ENCODE measurements at places on chromosomes 6 and 20. TPM values are rescaled to one million over a fixed set of nuclear protein-coding genes. Genes with fewer than 3 reads are reported as not detected.

GRCh38 chr20:37331060-37331857 lies 14.7 kb upstream of the SRC start:
- H3K27me3 ChIP-seq, result no peaks in the 10 kb centered on the region
- H3K27ac ChIP-seq, result no peak overlapping the region
- H3K4me1 ChIP-seq, result peaks cover 22% of the 10 kb centered on the region

Gene DPPA5
- total RNA-seq, result not detected

DNA sequence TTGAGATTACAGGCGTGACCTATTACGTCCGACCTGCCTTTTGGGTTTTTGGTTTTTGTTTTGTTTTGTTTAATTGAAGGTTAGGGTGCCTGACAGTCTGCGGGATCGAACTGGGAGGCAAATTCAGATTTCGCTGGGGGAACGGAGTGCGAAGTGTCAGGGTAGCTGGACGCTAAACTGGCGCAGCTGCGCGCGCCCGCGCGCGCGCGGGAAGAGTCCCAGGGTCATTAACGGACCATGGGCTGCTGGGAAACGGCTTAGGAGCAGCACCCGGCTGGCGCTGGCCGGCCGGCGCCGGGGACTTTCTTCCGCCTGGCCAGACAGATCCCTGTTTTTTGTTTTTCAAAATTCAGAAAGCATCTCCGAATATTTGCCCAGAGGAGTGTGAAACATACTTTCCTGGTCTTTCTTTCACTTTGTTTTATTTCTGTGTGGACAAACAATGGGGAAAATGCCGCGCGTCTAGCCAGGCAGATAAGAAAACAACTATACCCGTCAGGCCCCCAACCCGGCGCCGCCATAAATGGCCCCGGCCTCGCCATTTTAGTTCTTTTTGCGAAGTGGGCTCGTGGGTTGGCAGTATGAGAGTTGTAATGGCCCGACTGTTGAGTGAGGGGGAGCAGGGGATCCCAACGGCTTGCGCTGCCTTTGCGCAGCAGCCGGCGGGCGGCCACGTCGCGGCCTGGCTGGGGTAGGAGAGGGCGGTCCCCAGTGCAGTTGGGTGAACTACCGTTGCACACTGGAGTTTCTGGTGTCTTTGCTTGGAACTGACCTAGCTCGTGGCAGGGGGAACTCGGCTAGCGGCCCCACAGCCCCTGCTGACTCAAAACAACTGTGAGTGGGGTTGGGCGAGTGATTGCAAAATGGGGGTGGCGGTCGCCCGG lies 7.1 kb downstream of the HSPA1B start:
- peaks cover 48% of the 10 kb centered on the region for H3K4me1 ChIP-seq
- peak overlapping the region; percentile 98 for H3K4me3 ChIP-seq
- peaks cover 37% of the 10 kb centered on the region for H3K36me3 ChIP-seq
- peak; percentile 86 for DNase-seq
- H3K27me3 ChIP-seq, result no peaks in the 10 kb centered on the region

Gene PNPLA1
- total RNA-seq, result not detected

DNA sequence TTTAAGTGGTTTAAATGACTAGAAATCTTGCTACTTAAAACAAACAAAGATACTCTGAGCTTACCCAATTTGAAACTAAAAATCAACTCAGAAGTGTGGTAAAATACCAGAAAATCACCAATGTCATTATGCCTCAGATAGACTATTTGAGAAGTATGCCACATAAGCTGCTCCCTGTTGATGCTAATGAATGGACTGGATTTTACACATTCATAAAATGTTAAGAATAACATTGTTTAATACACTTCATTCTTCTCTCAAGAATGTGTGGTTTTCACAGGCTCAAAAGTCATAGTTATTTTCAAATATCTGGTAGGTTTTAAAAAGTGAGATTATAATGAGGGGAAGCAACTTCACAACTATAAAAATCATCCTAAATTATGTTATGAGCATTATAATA lies 170.6 kb downstream of the TASP1 start:
- no peak overlapping the region for H3K27ac ChIP-seq
- no peak for DNase-seq
- H3K27me3 ChIP-seq, result no peaks in the 10 kb centered on the region
- peaks cover 11% of the 10 kb centered on the region for H3K36me3 ChIP-seq
- H3K4me1 ChIP-seq, result no peaks in the 10 kb centered on the region

DNA sequence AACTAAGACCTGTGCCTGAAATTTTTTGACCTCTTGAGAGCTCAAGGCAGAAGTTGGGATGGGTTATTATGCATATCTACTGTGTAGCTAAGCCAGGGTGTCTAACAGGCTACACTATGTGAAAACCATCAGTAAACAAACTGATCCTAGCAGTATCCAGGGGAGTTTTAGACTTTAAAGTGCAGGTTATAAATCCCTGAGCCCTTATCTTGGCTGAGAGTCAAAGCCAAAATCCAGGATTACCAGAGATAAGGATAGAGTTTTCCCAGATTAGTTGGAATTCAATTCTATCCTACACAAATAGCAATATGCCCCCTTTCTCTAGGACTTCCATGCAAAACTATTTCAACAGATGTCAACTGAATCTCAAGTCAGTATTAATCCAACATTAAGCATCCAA lies 1229.7 kb downstream of the GRIK2 start:
- DNase-seq, result no peak
- H3K27me3 ChIP-seq, result no peaks in the 10 kb centered on the region
- H3K27ac ChIP-seq, result no peak overlapping the region

GRCh38 chr6:13924146-13924948 lies 405 bp upstream of the RNF182 start:
- peaks cover 16% of the 10 kb centered on the region for H3K4me1 ChIP-seq
- peak; percentile 76 for DNase-seq
- peak overlapping the region; percentile 94 for H3K4me3 ChIP-seq

DNA sequence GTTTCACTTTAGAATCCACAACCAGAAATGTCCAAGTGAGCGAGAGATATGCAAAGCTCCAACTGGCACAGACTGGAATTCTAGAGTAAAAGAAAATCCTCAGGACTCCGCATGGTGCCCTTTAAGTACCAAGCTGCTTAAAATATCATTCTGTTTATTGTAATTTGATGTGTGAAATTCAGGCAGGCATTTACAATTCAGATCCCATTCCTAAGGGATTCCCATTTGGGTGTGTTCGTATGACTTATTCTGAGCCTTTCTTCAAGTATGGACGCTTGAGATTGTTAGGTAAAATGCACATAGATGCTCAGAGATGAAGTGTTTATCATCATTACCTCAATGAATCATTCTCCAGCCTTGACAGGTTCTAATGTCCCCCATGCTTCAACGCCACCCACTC lies 99.3 kb upstream of the EEF1E1 start:
- H3K36me3 ChIP-seq, result no peaks in the 10 kb centered on the region
- no peaks in the 10 kb centered on the region for H3K27me3 ChIP-seq
- H3K4me1 ChIP-seq, result no peaks in the 10 kb centered on the region

DNA sequence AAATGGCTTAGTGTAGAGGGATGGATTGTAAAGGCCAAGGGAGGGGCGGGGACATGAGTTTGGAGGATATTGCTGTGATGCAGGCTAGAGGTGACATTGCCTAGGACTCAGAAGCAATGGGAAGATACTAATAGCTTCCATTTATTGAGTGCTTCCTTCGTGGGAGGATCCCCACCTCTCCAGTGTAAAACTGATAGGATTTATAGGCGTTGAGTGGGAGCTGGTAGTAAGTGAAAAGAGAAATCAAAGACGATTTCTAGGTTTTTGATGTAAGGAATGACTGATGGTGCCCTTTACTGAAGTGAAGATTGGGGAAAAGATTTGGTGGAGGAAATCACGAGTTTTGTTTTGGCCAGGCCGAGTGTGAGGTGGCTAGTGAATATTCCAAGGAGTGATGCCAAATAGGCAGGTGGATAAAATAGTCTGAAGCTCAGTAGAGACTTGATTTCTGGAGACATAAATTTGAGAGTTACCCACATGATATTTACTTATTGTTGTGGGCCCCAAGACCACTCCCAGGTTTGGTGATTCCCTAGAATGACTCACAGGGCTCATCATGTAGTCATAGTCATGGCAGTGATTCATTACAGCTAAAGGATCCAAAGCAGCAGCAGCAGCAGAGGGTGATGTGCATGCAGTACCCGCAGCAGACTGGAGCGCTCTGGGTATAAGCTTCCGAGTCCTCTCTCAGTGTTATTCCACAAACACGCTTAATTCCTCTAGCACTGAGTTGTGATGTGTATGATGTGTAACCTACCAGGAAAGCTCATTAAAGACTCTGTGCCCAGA lies 10.2 kb downstream of the RPRD1B start:
- H3K36me3 ChIP-seq, result peaks cover 35% of the 10 kb centered on the region
- H3K4me3 ChIP-seq, result no peak overlapping the region
- H3K27ac ChIP-seq, result peak overlapping the region; percentile 7
- no peaks in the 10 kb centered on the region for H3K27me3 ChIP-seq

Gene B3GALT4
- total RNA-seq, result 22.2 TPM

Gene TFAP2D
- not detected for total RNA-seq
